ENCODE measurements at places on chromosomes 16 and 17.

GRCh38 chr17:81566461-81567126 lies 14.4 kb upstream of the FAAP100 start:
- DNase-seq: peak; percentile 91

GRCh38 chr17:7557775-7558543 lies 591 bp upstream of the TNFSF13 start:
- DNase-seq: peak; percentile 82

DNA sequence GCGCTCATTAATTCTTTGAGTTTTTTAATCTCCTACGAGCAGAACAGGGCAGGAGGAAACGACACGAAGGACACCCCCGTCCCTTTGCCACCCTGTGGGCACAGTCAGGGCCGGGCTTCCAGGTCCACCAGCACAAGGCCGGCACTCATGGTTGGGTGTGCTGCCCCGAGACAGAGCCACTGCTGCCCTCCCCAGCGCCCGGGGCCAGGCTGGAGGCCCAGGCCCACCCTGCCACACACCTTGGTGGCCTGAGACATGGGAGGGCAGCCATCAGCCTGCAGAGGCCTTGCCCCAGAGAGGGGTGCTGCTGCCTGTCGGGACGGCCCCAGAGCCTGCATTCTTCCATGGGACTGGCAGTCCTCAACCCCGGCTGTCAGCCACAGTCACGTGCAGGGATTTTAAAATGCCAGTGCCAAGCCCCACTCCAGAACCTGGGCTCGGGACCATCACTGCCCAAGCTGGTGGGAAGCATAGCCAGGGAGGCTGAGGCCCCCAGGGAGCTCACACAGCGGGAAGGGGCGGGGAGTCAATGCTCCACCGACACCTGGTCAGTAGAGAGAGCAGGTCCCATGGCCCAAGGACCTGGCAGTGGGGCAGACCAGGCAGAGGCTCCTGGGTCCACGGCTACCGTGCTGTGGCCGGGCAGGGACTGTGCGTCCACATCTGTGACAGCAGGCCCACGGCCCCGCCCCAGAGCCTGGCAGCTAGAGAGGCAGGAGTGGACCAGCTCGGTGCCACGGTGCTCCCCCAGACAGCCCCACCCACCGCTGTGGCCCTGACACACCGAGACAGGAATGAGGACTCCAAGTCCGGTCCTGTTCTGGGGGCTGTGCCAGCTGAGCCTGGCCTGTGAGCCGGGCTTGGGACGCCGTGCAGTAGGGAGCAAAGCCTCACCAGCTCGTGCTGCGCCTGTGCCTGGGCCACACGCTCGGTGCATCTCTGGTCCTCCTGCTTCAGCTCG lies 27.5 kb downstream of the CEP131 start:
- DNase-seq: no peak

- DNase-seq: no peak
Measured at GRCh38 chr17:37725021-37725595, 19.8 kb downstream of the HNF1B start.

DNA sequence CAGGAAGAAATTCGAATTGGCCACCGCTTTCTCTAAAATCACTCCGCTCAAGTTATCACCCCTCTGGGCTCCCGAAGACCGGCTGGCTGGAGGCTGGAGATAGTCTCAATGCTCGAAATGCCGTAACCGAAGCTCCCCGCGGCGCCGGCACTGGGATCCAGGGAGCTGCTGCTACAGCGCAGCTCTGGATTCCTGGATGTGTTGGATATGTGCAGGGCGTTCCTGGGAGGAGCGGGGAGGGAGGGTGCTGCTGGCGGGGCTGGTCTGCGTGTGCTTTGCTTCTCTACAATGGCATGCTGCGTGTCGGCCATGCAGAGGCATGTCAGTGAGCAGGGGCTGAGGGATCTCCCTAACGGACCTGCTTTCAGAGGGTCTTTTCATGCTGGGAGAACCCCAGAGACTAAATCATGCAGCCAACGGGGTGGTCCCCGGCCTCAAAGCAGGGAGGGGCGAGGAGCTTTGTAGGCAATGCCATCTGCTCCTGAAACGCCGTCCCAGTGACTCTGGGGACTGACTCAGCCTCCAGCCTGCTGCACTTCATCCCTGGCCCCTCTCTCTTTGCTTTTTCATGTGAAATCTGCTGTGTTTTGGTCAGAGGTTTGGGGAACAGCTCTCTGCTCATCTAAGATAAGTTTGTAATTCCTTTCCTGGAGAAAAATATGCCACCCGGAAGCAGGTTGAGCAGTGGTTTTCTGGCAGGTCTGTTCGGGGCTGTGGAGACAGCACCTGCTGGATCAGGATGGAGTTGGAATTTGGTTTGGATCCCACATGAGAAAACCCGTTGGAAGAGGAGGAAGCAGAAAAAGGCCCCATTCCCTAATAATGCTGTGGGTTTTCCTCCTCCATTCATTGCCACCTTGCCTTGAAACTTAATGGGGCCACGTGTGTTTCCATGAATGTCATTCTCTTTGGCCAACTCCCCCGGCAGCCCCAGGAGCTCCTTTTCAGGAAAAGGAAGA lies 311.4 kb downstream of the SEC14L1 start:
- DNase-seq: peak; percentile 27

DNA sequence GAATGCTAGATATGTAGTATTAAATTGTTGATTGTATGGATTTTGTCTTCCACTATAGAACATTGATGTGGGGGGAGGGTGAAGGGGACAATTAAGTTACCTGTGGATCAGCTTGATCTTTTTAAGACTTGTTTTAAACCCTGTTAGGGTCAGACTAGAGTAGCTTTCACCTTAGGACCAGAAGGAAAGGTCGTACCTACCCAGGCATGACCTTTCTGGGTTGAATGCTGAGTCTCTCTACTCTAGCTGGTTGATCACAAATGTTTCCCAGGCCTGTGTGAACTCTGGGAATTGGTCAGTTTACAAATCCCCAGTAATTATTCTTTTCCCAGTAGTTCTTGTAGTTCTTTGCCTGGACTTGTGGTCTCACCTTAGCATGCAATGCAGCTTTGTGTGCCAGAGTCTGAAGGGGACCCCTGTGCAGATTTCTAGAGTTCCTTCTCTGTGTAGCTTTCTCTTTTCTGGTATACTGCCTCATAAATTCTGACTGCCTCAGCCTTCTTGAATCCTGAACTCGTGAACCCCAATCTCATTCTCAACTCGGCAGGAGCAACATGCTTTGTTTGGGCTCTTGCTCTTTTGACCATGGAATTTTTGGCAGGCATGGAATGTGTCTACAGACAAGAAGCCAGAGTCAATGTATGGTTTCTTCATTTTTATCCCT lies 54.1 kb downstream of the VMP1 start:
- peak; percentile 90 for DNase-seq

GRCh38 chr16:57260294-57260929 lies 15.4 kb downstream of the ARL2BP start:
- DNase-seq: peak; percentile 91

DNA sequence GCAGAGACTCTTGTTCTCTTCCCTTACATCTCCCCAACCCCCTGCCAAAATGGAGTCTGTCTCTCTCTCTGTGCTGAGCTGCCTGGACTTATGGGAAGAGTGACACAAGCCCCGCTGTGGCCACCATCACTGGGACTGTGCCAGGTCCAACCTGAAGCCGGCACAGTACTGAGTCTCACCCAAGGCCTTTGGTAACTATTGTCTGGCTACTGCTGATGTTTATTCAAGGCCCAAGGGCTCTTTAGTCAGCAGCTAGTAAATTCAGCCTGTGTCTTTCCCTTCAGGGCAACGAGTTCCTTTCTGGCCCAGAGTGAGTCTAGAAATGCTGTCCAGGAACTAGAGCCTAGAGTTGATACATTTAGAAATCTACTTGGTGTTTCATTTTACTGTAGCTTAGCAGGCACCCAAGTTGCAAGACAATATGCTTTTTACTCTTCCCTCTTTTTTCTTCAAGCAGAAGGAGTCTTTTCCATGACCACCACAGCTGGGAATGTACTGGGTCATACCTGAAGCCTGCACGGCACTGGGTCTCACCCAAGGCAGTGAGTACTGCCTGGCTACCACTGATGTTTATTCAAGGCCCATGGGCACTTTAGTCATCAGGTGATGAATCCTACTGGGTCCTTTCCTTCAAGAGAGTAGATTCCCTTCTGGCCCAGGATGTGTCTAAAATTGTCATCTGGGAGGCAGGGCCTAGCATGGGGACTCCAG lies 17.7 kb downstream of the EFCAB5 start:
- DNase-seq: peak; percentile 33

DNA sequence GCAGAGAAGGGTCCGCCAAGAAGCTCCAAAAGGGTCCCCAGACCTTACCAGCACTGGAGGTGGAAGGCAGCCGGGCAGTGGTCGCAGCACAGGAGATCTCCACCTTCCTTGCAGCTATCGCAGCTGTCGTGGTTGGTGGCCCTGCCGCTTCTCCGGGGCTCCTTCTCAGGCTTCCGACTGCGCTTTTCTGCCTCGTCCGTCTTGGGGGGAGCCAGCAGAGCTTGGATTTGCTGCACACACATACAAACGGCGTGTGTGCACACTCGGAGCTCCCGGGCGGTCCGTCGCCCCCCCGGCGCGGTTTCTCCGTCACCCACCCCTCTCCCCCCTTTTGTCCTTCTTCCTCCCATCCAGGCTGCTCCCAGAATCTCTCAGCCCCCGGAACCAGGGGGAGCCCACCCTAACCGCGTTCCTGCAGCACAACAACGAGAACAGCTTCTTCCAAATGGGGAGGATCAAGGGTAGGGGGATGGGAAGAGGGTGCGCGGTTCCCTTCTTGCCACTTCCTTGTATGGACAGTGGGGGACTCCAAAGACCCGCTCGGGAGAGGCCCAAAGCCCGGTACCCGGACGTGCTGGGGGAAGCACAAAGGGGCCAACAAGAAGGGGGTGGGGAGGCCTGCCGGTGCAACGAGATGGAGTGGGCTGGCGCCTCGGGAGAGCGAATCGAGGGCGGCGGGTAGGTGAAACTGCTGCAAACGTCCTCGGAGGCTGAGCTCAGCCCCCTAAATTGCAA lies 1.1 kb downstream of the PHF12 start:
- no peak for DNase-seq

DNA sequence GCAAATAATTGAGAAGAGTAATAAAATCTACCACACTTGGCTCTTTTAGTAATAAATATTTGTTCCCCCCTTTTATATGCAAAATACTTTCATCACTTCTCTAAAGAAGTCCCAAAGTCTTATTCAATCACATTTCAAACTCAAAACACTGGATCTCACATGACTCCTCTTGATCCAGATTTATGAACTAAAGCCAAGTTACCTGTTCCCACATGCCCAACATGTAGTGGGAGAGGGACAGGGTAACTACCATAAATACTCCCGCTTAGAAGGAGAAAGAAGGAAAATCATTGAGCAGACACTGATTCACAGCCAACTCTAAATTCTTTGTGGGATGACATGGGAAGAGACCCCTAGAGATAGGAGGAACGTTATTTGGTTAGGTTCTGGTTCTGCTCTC lies 64.9 kb upstream of the PMFBP1 start:
- no peak for DNase-seq

- DNase-seq: no peak
Measured at GRCh38 chr16:74700116-74700437, 585 bp downstream of the MLKL start.

DNA sequence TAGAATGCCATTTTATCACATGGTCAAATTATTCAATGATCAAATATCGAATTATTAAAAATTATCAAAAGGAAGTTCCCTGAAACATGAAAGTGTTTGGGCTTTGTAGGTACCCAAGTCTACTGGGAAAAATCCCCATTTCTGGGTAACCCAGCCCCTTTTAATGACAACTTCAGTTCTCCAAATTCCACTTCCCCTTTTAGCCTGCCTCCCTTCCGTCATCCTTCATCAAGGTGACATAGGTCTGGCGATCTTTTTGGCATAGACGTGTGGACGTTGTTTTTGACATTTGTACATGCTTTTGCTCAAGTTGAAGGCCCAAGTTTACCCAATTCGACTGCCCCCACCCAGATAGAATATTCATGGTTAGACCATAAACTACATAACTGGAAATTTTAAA lies 660.9 kb downstream of the MAF start:
- DNase-seq: no peak

- no peak for DNase-seq
Measured at GRCh38 chr16:55754056-55754455, 78.8 kb downstream of the CES1 start.

DNA sequence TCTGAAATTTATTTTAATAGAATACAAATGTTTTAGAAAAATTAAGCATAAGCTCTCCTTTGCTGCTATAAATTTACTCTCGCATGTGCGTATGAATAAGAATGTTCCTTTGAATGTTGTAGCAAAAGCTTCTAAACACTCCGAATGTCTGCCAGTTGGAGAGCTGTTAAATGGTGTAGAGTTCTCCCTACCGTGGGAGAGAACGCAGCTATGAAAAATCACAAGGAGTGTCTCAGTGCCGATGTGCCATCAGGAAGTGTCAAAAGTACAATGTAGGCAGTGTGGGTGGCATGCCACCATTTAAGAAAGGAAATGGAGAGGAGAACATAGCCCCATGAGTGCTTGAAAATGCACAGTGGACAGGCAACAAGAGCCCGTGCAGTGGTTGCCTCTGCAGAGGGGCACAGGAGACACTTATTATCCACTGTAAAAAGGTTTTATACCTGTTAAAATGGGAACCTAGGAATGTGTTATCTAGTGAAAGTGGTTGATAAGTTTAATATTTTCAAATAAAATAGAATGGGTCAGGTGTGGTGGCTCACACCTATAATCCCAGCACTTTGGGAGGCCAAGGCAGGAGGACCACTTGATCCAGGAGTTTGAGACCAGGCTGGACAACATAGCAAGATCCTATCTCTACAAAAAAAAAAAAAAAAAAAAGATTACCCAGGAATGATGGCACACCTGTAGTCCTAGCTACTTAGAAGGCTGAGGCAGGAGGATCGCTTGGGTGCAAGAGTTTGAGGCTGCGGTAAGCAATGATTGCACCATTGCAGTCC lies 144.0 kb downstream of the SOCS1 start:
- no peak for DNase-seq

DNA sequence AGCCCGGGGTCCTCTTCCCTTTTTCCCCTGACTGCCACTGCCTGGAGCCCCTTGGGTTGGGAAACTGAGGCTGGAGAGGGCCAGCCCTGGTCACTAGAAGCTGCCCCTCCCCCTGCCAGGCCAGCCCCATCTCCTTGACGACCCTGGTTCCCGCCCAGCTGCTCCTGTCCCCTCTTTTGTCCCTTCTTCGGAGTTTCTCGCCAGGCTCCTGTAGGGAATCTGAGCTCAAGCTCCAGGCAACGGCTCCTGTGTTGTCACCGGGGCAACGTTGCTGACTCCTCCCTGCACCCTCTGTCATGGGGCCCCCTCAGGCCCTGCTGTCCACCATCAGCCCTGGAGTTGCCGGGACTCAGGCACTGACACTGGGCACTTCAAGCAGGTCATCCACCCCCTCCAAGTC lies 5.7 kb downstream of the LLGL1 start:
- DNase-seq: no peak

Data from renal cortical epithelial cell (primary cell).